Coronary artery (tissue), 2 donors: ENCODE measurements at places on chromosomes 11 and 22.
A peak's percentile ranks its signal among the peaks of the same experiment; 100 is the strongest.

- DNase-seq, result peak; percentile 73
Measured at GRCh38 chr11:101128571-101129202, 926 bp downstream of the PGR start.

DNA sequence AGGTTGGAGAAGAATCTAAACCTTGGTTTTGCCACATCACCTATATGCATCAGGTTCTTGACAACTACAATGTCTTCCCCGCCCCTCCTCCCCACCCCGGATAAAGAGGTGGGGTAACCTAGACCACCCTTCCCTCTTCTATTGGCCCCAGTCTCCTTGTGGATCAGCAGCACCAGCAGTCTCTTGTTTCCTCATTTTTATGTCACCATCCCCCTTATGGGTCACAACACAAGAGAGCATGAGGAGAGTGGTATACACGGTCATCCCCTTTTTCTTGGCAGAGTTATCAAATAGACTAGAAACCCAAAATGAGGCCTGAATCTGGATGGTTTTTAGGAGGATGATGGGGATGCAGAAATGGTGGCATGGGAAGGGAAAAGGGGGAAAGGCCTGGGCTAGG, 1.2 kb downstream of the MS4A4E start:
- DNase-seq, result no peak

GRCh38 chr11:117662255-117662654, 134.8 kb downstream of the DSCAML1 start:
- DNase-seq, result no peak

GRCh38 chr22:24068717-24069297, 57.7 kb downstream of the CABIN1 start:
- DNase-seq, result peak; percentile 31

DNA sequence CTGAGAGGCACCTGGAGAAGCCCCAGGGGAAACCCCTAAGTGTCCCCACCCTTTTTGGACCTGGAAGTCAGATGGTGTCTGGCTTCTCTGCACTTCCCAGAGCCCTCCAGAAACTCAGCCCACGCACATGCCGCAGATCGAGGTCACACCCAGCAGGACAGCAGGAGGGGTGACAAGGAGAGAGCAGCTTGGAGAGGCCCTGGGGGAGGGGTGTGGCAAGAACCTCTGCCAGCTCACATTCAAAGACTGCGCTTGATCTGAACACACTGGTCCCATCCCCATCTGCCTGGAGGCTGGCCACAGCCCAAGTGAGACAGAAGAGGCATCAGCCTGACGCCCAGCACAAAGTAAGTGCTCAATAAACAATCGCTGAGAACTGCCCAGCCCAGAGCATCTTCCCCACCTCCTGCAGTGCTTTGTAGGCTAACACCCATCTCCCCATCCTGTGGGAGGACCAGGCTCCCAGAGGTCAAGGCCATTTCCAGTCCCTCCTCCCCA, 21.4 kb downstream of the TMPRSS6 start:
- no peak for DNase-seq

DNA sequence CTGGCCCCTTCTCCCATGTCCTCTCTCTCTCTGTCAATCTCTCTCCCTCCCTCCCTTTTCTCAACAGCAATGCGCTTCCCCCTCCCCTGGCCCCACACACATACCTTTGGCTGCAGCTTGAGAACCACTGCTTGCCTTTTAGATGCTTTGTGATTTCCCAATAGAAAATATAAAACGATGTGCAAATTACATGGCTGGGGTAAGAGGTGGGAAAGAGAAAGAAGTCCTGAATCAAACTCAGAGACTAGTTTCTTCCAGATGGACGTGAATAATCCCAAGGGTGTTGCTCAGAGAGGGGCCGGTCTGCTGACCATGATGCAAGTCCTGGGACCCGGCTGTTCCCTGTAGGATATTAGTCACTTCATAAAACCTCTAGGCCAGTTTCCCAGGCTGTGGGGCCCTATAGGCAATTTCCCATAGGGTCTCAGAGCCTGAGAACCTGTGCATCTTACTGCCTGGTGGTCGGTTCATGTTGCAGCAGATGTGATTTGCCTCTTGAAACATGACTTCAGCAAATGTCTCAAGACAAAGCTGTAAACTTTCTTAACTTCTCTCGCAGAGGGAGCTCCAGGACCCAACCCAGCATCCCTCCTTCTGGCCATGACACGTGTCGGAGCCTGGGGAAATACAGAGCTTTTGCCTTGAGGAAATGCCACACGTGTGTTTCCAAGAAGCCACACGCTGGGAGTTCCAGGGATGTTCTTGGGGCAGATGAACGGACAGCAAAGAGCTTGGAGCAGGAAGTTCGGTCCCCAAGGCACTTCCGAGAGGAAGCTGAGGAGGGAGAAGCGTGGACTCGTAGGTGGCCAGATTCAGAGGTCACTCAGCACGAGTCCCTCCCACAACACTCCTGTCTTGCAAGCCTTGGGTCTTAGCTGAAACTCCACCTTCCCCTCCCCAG, 34.5 kb upstream of the ETS1 start:
- DNase-seq, result no peak
